ENCODE measurements at places on chromosomes 12 and 14. TPM values are rescaled to one million over a fixed set of nuclear protein-coding genes. Genes with fewer than 3 reads are reported as not detected.
A peak's percentile ranks its signal among the peaks of the same experiment; 100 is the strongest.

DNA sequence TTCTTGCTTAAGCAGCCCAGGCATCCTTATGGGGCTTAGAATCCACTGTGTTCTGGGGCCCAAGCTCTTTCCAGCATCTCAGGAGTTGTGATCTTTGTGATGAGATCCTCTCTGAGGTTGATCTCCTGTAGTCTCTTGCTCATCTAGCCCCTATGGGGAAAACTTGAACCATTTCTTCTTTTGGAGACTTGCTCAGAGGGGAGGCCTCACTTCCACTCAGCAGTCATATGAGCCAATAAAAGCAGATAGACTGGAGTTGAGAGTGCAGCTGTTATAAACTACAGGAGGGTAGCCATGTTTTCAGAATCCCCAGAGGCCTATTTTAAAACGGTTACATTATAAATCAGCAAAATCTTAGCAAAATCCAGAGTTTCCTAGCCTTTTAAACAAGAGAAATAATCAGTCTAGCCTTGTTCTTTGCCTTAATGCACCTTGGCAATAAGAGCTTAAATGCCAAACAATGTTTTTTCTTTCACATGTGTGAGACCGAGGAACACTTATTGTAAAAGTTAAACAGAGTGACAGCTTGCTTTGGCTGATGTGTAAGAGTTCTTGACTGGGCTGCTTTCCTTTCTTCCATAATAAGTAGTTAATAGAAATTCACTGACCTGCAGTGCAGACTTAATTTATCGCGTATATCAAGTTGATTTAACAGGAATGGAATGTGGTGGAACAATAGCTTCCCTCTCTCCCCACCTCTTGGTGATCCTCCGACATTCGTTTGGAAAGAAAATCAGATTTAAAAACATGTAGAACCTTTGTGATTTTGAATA is 168.3 kb downstream of the NEDD1 start:
- DNase-seq: no peak

- DNase-seq: peak; percentile 30
Observed at GRCh38 chr14:41607966-41608663, 1.4 kb downstream of the LRFN5 start.

GRCh38 chr12:118359541-118359915 is 13.2 kb downstream of the TAOK3 start:
- DNase-seq: no peak

DNA sequence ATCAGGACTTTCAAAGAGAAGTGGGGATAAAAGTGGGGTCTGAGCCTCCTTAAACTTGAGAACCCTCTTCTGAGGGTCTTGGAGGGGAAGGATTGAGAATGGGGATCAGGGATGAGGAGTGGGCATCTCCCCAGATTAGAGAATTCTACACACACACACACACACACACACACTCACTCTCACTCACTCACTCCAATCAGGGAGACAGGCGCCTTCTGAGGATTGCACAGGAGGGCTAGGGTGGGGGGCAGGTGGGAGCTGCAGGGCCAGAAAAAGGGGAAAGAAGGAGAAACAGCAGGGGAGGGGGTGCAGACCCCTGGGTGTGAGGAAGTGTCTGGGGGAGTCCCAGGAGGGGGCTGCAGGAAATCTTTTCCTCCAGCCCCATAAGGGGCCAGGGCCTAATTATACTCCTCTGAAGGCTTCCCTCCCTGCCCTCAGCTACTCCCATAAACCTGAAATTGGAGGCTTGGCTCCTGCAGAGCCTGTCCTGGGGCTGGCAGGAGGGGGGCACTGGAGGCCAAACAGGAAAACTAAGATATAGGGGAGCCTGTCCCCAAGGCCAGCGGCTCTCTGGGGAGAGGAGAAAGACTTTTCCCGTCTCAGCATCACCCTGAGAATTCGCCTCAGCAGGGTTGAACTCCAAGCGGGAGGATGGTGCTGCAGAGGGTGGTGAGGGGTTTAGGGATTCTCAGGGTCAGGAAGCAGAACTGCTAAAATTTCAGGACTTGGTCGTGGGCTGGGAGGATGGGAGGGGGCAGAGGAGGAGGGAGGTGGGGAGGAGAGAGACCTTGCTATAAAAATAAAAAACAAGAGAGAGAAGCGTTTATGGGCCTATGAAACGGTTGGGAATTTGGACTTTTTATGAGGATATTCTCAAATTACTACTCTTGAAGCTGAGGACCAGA is 1.6 kb downstream of the HOXC9 start:
- no peak for DNase-seq

- DNase-seq: no peak
Observed at GRCh38 chr14:28468191-28469151, 298.1 kb upstream of the FOXG1 start.

DNA sequence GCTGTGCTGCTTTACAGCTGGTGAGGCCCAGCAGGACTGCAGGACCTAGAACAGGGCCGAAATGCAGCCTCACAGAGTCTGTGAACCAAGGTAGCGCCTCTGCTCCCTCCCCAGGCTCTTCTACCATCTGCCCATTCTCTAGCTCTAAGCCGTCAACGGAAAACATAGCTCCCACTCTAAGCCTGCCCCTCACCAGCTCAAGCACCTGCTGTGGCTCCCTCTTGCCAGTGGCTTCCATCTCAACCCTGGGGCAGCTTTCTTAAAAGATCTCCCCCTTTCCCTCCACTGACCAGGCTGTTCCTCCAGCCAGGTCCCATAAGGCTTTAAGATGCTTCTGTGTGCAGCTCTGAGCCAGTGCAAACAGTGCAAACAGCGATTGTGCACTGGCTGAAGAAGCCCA is 61.3 kb downstream of the RFLNA start:
- DNase-seq: no peak

DNA sequence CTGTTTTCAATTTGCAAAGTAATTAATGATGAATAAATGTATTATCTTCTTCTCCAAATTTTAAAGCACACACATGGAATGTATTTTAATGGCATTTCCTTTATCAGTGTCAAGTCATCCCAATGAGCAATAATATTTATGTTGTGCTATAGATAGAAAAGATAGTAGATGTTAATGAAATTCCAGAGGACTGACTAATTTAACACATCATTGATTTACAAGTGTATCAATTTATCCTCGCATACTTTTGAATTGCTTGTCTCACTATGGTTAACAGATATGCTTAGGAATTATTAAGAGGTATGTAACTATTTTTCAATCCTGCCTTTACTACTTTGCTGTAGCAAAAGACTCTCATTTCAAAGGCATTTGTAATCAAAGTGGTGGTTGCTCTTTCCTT is 842.9 kb downstream of the SLC6A15 start:
- no peak for DNase-seq

GRCh38 chr12:56677680-56678079 is 10.4 kb downstream of the PTGES3 start:
- DNase-seq: no peak

DNA sequence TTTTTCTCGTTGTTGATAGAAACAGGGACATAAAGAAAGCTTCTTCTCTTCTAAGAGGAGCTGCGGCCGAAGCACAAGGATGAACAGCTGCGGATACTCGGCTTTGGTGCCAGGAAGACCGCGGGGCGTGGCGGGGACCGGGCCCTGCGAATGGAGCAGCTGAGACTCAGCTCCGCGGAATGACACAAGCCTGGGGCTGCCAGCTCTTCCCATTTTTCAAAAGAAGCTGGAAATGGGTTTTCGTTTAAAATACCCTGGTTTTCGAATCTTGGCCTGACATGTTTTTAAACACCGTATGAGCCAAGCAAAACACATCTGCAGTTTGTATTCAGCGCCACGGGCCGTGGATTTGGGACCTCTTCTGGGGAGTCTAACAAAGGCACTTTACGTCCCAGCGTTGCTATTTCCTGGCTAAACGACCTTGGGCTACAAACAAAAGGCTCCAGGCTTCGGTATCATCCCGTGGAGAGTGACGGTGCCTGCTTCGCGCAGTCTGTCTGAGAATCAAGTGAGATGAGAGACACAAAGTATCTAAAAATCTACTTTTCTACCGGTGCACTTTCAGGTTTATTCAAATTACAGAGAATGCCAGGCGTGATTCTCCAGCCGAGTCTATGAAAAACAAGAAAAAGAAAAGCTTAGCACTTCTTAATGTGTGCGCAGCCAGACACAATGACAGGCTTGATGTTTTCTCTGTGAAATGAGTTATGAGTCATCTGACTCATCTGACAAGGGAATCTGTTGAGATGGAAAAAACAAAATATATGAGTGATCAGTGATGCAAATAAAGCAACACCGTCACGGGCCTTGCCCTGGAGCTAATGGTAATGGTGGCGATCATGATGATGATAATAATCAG is 114.0 kb upstream of the TMEM132D start:
- DNase-seq: no peak

- no peak for DNase-seq
Observed at GRCh38 chr14:73476451-73476931, 14.2 kb upstream of the RIOX1 start.

- DNase-seq: no peak
Observed at GRCh38 chr12:98109266-98109665, 406.1 kb upstream of the TMPO start.

DNA sequence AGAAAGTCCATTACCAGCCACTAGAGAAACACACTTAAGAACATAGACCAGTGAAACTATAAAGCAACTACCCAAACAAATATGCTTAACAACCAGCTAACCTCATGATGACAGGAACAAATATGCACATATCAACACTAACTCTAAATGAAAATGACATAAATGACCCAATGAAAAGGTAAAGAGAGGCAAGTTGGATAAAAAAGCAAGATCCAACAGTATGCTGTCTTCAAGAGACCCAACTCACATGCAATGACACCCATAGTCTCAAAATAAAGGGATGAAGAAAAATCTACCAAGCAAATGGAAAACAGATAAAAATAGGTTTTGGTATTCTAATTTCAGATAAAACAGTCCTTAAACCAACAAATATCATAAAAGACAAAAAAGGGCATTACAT is 77.8 kb downstream of the TMTC3 start:
- no peak for DNase-seq

DNA sequence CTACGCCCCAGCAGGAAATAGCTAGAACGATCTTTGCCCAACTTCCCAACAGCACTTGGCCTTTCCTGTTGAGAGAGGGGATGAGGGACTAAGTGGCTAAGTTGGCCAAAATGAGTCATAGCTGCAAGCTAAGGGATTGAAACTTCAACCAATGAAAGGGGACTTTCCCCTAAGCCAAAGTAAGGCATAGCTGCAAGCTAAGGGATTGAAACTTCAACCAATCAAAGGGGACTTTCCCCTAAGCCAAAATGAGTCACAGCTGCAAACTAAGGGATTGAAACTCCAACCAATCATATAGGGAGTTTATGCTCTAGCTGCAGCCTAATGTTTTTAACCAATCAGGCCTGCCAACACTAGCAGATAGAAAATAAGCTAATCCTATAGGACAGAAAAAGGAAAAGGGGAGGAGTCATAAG is 100.5 kb upstream of the SSTR1 start:
- DNase-seq: no peak

GRCh38 chr12:89983622-89984021 is 275.0 kb upstream of the ATP2B1 start:
- no peak for DNase-seq

- DNase-seq: no peak
Observed at GRCh38 chr14:54342806-54343205, 54.0 kb upstream of the CDKN3 start.

- no peak for DNase-seq
Observed at GRCh38 chr14:37253905-37254304, 56.2 kb downstream of the MIPOL1 start.

DNA sequence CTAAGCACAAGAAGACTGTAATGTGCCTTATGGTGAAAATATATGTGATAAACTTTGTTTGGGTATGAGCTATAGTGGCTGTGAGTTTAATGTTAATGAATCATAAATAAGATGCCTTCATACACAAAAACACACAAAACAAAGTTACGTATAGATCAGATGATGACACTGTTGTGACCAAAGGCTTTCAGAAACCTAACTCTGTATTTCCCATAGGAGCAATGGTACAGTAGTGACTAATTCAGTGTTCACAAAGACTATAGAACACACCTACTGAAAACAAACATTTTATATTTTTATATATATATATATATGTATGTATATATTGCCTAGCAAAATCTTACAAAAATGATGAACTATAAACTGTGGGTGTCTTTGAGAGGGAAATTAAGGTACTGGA is 393.8 kb upstream of the DCN start:
- DNase-seq: no peak

DNA sequence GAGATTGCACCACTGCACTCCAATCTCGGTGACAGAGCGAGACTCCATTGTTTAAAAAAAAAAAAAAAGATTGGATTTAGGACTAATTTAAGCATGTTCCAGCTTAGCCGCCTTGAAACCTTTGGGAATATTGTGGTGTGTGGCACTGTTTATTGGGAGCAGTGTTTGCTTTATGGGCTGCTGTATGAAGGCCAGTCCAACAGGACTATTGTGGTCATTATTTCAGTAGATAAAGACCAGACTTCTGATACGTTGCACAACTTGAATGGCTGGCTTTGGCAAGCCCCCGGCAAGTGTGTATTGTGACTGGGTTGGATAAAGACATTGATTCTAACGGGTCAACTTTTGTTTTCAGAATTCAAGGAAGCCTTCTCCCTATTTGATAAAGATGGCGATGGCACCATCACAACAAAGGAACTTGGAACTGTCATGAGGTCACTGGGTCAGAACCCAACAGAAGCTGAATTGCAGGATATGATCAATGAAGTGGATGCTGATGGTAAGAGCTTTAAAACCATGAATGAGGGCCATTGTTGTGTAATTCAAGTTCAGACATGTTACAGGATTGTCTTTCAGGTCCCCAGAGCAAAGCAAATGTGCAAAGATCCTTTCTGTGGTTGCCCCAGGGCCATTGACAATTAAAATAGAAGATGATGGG is 4.2 kb downstream of the CALM1 start:
- no peak for DNase-seq

- DNase-seq: no peak
Observed at GRCh38 chr12:21354641-21355040, 18.1 kb upstream of the IAPP start.

DNA sequence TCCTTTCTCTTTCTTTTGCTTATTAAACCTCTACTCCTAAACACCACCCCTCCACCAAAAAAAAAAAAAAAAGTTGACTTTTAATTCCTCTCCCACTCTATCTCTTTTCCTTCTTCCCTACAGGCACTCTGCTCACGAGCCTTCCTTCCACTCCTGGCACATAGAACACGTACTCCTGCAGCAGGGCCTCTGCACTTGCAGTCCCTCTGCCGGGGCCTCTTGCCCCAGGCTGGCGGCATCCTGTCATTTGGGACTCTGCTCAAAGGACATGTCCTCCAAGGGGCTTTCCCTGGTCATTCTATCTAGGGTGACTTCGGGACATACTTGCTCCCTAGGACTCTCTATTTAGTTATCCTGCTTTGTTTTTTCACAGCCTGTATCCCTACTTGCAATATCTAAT is 7.7 kb downstream of the FOS start:
- peak; percentile 74 for DNase-seq

The RGS6 gene
- total RNA-seq: 1.7 TPM

The RIMBP2 gene
- 4.4 TPM for total RNA-seq

The VWF gene
- 0.20 TPM for total RNA-seq

The TSPAN11 gene
- 9.6 TPM for total RNA-seq

The FAM90A1 gene
- total RNA-seq: not detected

The SYNDIG1L gene
- total RNA-seq: not detected

The KRT86 gene
- not detected for total RNA-seq

The TEX22 gene
- total RNA-seq: 0.52 TPM

The GYS2 gene
- total RNA-seq: 0.27 TPM

The PLCZ1 gene
- not detected for total RNA-seq

The KRT7 gene
- 12.6 TPM for total RNA-seq

The CLEC4A gene
- not detected for total RNA-seq

The SOAT2 gene
- 21.8 TPM for total RNA-seq

The MYL6B gene
- total RNA-seq: 98.1 TPM

The TPPP2 gene
- total RNA-seq: not detected

The TAS2R7 gene
- total RNA-seq: not detected

The AKAP6 gene
- 2.1 TPM for total RNA-seq

The OR9K2 gene
- total RNA-seq: not detected

The KRT5 gene
- total RNA-seq: 15.8 TPM

The CEP83 gene
- 9.0 TPM for total RNA-seq
